ENCODE measurements at places on chromosomes 7 and 10.

- no peak for DNase-seq
These were observed 1145.1 kb downstream of the CNTNAP2 start for GRCh38 chr7:147261693-147262092.

DNA sequence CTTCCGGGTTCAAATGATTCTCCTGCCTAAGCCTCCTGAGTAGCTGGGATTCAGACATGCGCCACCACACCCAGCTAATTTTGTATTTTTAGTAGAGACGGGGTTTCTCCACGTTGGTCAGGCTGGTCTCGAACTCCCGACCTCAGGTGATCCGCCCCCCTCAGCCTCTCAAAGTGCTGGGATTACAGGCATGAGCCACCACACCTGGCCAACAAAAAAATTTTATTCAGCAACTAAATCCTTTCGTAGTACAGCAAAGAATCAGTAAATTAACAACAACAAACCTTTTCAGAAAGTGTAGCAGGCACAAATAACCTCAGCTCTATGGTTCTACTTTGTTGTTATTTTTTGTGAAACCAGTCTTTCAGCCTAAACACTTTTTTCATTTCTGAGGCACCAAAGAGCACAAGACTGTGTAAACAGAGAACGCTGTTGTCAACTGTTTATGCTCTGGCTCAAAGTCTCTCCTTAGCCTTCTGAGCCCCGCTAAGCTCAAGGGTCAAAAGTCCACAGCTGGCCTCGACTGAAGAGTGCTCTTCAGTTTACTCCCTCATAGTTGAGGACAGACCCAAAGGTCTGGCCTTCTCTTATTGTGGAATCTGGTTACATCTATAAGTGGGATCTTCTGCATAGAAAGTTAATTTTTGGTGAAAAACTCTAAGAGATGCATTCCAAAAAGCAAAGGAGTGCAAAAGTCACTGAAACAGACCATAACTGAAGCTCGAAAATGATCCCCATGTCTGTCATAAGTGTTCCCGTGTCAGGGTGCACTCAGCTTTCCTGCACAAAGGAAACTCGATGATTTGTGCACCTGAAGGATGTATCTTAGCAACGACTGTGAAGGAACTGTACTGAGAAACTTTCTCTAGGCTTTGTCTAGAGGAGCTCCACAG, 24.6 kb upstream of the DDX50 start:
- no peak for DNase-seq

DNA sequence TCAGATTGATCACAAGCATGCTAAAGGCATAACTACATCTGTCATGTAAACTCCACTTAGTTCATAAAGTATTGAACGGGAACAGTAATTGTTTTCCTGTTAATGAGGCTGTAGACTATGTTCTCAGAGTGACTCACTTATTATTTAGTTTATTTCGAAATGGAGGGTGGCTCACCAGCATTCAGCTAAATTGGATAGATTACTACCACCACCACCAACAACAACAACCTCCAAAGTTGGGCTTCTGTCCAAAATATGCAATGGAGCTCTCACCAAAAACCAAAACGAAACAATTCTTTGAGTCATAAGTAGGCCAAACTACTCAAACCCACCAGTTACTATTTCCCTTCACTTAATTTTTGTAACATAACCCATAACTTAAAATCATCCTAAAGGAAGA, 127.9 kb upstream of the NRBF2 start:
- no peak for DNase-seq

DNA sequence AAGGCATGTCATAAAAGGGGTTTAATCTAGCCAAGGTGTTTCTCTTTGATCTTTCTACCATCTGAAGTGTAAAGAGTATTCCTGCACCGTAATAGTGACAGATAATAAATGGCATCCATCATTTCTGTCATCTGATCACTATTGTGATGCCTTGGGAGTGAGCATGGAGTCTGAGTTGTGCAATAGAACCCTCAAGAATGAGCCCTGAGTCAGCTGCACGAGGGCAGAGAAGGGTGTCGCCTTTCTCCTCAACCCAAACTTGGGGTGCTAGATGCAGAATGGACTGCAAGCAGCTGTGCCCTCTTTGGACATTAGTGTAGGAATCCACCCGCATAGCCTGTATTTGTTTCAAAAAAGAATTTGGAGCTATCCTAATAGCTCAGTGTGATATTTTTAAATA, 115.2 kb downstream of the ZNF37A start:
- DNase-seq, result no peak

DNA sequence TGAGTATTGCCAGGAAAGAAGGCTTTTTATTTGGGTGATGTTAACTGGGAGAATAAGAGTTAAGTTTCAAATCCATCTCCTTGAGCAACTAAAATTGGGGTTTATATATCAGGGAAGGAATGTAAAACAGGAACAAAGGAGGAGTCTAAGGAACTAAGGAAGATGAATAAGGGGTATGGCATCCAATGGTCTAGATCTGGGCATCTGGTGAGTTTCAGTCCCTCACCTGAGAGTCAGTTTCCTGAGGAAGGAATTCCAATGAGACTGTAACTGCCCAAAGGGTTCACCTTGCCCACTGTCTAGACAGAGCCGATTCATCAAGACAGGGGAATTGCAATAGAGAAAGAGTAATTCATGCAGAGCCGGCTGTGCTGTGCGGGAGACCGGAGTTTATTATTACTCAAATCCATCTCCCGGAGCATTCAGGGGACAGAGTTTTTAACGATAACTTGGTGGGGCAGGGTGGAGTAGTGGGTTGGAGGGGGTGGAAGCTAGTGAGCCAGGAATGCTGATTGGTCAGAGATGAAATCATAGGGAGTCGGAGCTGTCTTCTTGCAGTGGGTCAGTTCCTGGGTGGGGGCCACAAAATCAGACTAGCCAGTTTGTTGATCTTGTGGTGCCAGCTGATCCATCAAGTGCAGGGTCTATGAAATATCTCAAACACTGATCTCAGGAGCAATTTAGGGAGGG, 188.3 kb upstream of the STK17A start:
- no peak for DNase-seq
